ENCODE measurements at places on chromosomes 6 and 20.
A peak's percentile ranks its signal among the peaks of the same experiment; 100 is the strongest.

- no peak for DNase-seq
Measured at GRCh38 chr20:63433351-63433750, 39.1 kb downstream of the KCNQ2 start.

DNA sequence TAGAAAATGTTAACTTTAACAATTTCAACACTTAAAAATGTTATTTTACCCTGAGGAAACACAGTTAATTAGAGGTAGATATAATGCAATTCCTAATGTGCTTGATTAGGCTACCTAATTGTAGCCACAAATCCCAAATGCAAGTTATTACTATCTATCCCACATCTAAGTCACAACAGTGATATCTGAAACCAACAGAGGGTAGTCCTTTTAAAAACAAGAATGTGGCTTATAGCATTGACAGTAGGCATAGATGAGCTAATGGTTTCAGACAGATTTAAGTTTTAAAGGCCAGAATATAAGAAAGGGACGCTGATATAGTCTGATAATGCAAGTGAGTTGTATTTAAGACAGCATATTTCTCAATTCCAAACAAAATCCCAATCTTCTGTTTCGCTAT is 23.0 kb downstream of the PLN start:
- no peak for DNase-seq

GRCh38 chr20:8536262-8536618 is 404.2 kb downstream of the PLCB1 start:
- DNase-seq: no peak

- no peak for DNase-seq
Measured at GRCh38 chr6:75794954-75795739, 46.1 kb downstream of the MYO6 start.

DNA sequence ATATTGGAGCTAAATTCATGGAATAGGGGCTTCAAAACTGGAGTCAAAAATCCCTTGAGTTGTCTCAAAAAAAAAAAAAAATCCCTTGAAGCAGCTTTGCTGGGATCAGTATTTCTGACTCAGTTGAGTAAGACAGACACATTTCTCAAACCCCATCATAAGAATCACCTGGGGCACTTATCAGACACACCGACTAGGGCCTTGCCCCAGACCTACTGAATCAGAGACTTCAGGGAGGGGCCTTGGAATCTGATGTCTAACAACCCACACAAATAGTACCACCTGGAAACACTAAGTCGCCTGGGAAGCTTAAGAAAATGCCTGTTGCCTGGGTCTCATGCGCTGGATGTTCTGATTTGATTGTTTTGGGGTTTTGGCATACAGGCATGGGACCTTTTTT is 44.9 kb upstream of the RNF144B start:
- peak; percentile 96 for DNase-seq

GRCh38 chr20:24382743-24383142 is 86.7 kb upstream of the SYNDIG1 start:
- no peak for DNase-seq

- peak; percentile 10 for DNase-seq
Measured at GRCh38 chr6:43923376-43924221, 153.6 kb downstream of the VEGFA start.

DNA sequence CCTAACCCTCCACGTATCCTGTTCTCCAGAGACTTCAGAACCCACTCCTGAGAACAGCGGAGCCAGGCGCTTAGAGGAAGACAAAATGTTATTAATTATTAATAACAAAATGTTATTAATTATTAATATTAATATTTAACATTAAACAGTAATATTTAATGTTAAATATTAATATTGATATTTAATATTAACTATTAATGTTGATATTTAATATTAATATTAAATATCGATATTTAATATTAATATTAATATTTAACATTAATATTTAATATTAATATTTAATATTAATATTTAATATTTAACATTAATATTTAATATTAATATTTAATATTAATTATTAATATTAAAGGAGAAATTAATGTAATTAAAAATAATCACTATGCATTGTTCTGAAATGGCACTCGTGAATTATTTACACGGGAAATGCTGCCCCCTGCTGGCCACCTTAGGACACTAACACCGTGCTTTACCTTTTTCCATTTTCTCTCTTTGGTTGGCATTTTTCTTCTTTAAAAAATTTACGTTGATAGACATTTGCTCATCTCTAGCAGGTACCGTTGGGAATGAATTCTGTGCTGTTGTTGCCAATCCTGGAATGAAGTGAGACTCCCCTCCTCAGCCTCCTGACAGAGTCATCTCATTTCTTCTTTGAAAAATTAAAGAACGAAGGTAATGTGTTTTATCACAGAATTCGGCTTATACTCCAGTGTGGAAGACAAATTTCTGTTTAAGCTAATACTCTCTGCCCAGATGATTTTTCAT is 7.5 kb upstream of the GGTLC1 start:
- no peak for DNase-seq

GRCh38 chr6:52049252-52050050 is 38.0 kb downstream of the PKHD1 start:
- DNase-seq: no peak

DNA sequence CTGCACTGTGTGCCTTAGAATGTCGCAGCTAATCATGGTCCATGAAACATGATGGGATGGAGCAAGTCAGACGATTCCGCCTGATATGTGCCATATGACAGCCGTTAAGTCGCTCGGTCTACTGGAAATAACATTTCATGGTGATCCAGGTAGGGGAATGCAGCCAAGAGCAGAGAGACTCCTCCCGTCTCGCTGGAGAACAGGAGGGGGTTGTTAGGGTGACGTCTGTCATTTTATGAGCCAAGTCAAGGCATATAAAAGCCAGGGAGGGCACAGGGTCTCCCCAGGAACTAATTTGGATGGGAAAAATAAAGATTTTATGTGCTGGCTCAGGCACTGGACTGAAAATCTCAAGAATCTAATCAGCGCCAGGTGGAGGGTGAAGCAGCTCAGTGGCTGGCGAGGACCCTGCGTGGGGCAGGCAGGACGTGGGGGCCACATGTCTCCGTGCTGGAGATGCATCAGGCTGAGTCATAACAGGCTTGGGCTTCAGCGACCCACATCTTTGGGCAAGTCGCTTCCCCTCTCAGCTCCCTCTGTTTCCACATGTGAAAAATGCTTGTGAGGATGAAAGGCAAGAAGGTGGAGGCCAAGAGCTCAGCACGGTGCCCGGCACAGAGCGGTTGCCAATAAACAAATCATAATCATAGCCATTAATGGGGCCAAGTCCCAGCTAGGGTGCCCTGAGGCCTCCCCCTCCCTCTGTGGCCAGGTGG is 234.6 kb downstream of the ANKRD60 start:
- DNase-seq: no peak

DNA sequence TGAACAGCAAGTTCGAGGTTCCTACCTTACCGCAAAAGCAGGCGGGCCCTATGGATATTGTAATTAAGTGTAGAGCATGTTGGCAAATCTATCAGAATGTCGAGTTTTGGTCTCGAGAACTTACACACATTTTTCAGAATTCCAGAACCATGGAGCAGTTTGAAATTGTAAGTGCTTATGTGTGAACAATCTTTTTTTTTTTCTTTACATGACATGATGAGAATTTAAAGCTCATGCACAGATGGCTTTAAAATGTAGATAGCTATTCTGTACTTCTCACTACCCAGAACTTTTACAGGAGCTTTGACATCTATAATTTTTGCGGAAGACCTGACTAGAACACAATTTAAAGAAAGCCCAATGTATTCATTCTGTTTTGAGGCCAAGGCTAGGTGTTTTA is 117.8 kb upstream of the RSPO3 start:
- DNase-seq: no peak

DNA sequence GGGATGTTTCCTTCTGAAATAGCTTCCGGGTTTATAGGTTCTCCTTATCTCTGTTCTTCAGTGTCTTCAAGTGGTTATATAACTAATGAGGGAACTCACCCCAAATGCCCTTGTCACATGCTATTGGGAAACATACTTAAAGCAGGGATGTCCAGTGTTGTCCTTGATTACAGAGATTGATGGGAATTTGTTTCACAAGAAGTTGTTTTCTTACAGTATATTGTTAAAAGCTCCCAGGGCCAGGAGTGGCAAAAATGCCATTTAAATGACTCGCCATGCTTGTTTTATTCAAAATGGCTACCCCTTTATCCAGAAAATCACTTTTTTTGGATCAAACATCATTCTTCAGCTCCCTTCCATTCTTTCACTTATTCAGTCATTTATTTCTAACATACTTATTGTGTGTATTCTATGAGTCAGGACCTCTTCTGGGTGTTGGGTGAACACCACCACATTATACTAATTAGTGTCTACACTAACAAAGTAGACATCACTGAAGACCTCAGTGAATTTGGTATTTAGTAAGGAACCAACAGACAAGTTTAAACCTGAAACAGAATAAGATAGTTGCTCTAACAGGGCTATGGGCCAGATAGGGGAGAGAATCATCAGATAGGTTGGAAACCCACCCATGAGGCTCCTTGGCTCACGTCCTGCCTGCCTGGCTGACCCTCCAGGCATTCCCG is 791.1 kb downstream of the MAFB start:
- no peak for DNase-seq

DNA sequence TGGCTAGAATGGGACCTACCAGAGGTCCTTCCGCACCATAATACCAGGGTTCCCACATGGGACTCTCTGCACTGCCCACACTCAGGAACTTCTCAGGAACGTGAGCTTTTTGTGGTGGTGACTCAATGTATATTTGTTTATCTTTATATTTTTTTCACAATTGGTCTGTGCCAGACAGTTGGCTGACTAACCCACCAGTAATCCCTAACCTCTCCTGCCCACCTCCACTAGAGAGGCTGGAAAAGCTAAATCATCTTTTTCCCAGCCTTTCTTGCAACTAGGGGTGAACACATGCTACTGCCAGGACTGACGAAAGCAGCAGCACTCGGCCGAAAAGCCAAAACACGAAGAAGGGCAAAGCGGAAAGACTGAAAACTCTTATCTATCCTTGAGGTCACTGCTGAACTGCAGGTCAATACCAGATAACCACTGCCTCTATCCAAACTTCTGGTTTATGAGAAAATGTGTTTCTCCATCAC is 112.9 kb downstream of the TRERF1 start:
- DNase-seq: peak; percentile 70

DNA sequence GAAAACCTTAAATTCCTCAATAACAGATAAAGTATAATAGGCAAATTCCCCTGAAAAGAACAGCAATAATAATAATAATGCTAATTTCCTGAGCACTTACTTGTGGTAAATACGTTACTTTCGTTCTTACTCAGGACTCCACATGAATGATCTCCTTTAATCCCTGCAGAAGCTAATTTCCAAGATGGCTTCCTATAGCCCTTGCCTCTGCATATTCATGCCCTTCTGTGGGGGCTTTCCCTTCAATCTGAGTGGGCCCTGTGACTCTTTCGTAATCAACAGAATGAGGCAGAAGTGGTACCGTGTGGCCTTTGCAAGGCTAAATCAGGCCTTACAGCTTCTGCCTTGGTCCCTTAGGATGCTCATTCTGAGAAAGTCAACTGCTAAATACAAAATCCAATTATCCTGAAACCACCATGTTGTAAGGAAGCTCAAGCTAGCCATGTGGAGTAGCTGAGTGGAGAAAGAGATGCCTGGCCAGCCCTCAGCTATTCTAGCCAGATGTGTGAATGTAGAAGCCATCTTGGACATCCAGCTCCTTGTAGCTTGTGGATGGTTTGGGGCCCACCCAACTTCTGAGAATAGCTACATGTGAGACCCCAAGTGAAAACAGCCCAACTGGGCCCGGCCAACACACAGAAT is 50.5 kb downstream of the MCUR1 start:
- no peak for DNase-seq

DNA sequence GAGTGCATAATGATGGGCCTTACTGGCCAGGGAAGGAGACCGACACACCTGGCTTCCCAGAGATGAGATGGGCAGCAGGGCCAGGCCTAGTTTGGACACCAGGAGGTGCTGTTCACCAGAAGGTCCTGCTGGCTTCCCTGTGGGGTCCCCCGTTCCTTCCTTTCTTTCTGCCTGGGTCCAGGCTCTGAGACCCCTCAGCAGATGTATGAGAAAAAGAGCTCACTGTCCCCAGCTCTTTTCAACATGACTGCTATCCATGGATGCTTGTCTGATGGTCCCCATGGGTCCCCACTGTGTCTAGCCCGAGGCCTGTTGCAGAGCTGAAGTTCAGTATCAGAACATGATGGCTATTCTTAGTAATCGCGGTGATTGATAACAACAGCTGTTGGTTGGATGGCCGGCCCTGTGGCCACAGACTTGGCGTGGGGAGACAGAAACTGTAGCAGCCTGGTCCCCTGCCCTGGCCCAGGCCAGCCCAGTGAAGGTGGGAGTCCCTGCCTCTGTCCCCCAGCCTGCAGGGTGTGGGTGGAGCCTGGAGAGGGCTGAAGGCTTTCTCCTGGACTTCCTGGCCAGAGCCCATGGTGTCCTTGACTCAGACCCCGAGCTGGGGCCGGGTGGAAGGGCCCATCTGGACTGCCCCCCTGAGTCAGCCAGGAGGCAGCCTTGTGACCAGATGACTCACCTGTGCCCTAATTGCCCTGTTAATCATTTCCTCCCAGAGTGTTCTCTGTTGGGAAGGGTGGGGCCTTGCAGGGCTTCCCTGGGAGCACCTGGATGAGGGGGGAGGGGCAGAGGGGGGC is 9.9 kb upstream of the BAK1 start:
- peak; percentile 80 for DNase-seq

DNA sequence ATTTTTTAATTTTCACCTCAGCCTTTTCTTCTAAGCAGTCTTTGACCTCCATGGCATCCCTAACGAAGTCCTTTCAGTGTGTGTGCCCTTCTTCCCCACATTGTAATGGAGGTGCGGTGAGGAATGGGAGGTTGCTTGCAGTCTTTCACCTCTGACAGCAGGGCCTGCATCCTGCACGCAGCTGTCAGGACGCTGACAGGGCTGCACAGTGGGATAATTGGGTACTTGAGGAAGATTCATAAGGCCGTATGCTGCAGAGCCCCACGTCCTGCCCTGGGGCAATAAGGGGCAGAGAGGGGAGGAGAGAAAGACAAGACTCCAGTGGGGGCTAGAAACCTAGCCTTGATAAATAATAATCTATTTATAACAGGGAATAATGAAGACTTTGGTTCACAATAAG is 184.7 kb downstream of the SAMD5 start:
- no peak for DNase-seq

DNA sequence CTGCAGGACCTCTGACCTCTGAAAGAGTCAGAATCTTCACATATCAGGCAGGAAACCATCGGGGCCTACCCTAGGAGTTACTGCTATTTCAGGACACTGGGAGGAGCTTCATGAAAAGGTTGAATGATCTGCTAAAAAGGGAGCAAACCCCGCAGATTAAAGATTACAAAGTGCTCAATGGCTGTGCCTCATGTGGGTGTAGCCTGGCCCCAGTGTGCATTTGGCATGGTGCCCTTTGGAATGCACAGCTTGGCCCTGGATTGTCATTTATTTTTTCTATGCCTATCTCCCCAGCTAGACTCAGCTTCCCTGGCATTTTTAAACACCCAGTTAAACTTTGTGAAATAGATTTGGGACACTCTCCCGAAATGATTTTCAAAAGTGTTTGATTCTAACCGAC is 368.5 kb upstream of the SPTLC3 start:
- no peak for DNase-seq

DNA sequence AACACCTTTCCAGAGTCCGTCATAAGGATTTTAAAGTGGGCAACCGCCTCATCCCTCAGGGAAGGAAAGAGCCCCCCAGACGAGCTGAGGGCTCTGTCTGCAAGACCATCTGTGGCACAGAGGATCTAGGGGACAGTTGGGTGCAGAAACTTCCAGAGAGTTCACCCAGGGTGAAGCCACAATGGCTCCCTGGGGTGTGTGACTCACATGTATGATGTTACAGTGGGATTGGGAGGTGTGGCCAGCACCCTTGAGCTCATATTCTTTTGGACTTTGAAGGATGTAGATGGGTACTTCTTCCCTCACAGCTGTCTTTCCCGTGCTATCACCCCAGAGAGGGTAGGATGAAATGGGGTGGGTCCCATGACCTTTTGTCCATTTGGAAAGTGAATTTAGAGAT is 95.5 kb downstream of the NCR2 start:
- peak; percentile 5 for DNase-seq

GRCh38 chr20:9342651-9343050 is 171.7 kb upstream of the LAMP5 start:
- DNase-seq: no peak
